ENCODE measurements at places on chromosomes 11 and 22.

- DNase-seq, result no peak
Observed at GRCh38 chr11:19659529-19659928, 53.1 kb upstream of the NAV2 start.

GRCh38 chr11:27241311-27242122, 121.5 kb downstream of the CCDC34 start:
- DNase-seq, result no peak

GRCh38 chr22:41401781-41402648, 20.3 kb downstream of the TEF start:
- no peak for DNase-seq

DNA sequence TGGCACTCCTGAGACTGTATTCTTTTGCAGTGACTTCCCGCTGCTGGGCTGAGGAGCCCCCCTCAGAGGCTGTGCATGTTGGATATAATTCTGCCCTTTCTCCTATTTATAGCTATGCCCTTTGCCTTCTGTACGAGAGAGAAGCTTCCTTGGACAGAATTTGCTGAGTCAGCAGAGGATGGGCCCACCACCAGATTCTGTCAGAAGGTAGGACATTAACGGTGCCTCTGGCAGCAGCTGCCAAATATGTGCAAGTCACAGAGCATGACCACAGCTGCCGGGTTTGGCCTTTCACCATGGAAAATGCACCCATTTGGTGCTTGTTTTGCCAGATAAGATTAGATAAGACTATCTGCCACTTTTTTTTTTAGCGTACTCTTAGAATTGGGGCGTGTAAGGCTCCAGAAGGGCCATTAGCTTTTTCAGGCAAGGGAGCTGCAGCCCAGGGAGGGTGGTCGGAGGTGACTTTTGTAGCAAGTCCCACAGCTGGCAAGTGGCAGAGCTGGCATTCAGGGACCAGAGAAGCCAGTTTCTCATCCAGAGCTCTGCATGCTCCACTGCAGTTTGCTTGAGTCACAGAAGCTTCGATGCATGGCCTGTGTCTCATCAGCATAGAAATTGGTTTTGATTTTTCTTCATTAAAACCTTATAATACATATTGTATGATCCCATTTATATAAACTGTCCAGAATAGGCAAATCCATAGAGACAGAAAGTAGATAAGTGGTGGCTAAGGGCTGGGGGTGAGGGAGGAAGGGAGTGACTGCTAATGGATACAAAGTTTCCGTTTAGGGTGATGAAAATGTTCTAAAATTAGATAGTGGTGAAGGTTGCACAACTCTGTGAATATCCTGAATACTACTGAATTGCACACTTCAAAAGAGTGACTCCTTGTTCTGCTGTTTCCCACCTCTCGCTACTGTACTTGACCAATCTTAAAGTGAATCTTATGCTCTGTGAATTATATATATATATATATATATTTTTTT, 15.8 kb downstream of the UPB1 start:
- no peak for DNase-seq

Measured in endothelial cell (in vitro differentiated cells).